ELR (cell line): ENCODE measurements at places on chromosomes 3 and 15.

- DNase-seq = no peak
These were observed 60.1 kb upstream of the GALNT15 start for GRCh38 chr3:16114429-16114828.

GRCh38 chr3:85592256-85592655 is 633.5 kb downstream of the CADM2 start:
- no peak for DNase-seq

DNA sequence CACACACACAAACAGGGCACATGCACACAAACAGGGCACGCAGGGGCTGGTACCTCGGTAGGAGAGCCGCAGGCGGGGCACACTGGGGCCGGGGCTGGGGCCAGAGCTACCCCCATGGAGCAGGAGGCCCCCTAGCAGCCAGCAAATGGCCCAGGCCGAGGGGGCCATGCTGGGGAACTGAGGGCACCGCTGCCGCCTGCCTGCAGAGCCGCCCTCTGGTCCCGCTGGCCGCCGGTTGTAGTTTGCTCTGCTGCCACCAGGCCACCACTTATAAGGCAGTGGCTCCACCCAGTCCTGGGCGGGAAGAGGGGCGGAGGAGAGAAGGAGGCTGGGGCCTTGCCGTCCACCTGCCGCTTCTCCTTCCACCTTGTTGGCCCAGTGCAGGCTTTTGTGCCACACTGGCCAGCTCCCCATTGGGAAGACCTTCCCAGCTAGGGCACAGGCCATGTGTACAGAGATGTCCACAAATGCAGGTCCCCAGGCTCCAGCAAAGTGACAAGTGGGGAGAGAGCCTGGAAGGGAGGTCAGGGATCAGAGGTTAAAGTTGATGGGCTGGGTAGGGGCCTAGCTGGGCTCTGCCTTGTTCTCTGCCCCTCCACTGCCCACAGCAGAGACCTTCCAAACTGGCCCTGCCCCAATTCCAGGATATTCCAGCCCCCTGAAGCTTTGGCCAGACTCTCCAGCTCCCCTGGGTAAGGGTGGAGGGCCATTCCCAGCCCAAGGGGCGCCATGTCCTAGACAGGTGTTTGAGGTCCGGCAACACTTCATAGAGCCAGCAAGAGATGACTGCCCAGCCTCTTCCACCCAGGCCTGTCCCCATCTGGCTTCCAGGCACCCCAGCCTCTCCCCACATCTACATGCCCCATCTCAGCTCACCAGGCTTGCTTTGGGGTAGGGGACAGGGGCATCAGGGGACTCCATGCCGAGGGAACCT is at the start of gene SEMA3G:
Gene SEMA3G, minus strand, starts transcription at position 244 of the 934 bp plus-strand sequence. Its CDS starts 76 bp downstream, at position 168.
- DNase-seq = peak; percentile 56

DNA sequence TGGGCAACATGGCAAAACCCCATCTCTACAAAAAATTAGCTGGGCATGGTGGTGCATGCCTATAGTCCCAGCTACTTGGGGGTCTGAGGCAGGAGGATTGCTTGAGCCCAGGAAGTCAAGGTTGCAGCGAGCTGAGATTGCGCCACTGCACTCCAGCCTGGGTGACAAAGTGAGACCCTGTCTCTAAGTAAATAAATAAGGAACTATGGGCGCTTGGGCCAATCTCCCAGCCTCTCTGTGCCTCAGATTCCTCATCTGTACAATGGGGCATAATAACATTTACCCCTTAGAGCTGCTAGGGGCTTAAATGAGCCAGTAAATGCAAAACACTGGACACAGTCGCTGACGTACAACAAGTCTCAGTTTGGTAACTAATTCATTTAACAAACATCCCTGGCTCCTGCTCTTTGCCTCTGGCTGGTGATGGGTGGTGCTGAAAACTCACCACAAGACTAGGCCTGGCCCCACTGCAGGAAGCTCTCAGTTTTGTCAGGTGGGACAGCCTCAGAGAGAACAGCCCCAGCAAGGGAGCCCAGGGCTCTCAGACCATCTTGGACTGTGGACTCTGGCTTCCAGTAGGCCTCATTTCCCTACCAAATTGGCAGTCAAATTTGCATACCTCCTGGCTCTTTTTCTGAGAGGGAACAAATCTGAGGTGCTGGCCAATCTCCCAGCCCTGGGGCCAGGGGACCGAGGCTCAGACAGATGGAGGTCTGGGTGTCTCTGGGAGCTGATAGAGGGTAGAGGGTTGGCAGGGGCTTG is 6.4 kb upstream of the TBC1D2B start:
- no peak for DNase-seq

- DNase-seq = no peak
These were observed 462.0 kb upstream of the ATP11B start for GRCh38 chr3:182331341-182331740.

- DNase-seq = no peak
These were observed 188.8 kb downstream of the FEZF2 start for GRCh38 chr3:62184559-62184958.

- no peak for DNase-seq
These were observed 130.0 kb upstream of the NANOGP8 start for GRCh38 chr15:35215093-35215492.

- no peak for DNase-seq
These were observed 60.2 kb downstream of the ABTB1 start for GRCh38 chr3:127732879-127733350.

DNA sequence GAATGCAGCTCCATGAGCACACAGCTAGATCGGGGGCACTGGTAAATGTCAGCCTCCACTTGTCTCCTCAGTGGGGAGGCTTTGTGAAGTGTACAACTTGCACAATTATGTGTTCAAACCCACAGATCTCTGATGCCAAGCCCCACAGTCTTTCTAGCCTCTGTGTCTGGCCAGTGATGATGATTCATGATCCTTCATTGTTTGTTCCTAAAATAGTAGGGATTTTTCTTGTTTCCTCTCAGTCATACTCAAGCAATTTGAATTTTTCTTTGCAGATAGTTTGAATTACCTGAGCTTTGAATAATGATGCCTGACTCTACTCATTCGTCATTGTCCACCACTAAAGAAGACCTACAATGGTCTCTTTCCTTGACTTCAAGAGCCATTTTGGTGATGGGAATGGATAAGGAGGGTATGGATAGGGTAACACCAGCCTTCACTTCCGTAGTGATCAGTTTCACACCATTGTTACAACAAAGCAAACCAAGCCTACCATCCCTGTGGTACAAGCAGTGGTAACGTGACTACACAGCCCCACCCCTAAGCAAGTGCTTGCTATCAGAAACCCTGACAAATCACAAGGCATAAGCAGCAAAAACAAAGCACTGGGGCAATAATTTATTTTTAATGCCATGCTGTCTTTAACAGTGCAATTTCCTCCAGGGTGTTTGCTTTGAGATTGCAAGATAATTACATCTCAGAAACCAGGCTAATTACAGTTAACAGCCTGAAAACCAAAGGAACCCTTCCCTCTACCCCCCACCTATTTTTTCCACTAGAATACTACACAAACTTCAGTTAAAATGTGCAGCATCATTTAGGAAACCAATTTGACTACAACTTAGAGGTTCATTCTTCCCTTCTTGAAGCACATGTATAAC is 114.1 kb upstream of the PPP2R3A start:
- DNase-seq = peak; percentile 18

DNA sequence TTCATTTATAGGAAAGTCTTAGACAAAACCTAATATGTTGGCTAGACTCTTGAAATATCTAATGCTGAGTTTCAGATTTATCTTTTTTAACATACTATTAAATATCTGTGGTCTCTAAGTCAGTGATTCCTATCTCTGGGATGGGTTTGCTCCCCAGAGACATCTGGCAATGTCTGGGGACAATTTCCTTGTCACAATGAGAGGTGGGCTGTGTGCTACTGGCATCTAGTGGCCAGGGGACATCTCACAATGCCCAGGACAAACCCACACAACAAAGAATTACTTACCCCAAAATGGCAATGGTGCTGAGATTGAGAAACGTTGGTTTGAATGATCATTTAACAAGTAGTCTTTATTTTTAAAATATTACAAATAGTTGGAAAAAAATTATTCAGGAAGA is 602.1 kb downstream of the MAGI1 start:
- DNase-seq = peak; percentile 9

GRCh38 chr3:42752961-42753360 is 20.1 kb downstream of the CCDC13 start:
- no peak for DNase-seq

- DNase-seq = no peak
These were observed 53.6 kb upstream of the MYO5C start for GRCh38 chr15:52349052-52349700.

- peak; percentile 26 for DNase-seq
These were observed 46.6 kb upstream of the TNIK start for GRCh38 chr3:171506743-171507319.

GRCh38 chr15:68500363-68501258 is 68.6 kb upstream of the ITGA11 start:
- DNase-seq = no peak

DNA sequence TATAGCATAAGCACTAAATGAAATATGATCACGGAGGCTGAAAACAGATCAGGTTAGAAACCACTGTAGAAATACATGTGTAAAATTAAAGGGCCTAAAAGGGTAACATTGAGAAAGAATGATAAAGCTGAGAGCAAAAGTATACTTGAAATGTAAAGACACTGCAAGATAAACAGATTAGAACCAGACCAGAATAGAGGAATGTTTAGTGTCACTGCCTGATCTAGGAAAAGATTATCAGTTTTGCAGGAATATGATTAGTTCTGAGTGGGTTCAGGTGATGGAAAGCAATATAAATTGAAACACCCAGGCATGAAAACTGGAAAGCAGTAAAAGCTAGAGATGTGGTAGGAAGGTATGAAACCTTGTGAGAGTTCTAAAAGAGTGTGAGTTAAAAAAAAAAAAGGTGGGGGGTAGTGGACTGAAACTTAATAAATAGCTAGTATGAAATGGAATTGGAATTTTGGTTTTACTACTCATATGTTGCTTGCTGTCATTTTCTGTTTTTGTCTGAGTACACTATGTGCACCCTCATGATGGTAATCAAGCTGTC is 16.0 kb upstream of the C3orf38 start:
- DNase-seq = no peak

DNA sequence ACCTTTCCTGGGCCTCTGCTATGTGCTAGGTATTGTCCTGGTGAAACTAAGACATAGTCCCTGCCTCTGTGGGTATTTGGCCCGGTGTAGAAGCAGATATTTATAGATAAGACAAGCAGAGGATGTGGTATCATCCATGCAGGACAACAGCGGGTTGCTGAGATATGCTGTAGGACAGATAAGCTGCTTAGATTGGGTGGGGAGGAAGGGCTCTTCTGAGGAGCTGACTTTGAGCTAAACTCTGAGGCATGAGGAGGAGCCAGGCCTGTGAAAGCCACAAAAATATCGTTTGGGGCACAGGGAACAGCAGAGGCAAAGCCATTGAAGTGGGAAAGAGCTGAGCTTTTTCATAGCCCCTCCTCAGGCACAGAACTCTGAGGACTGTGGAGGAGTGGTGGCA is 492.5 kb upstream of the CFAP20DC start:
- no peak for DNase-seq

GRCh38 chr15:99105514-99106341 is 848 bp downstream of the SYNM start:
- DNase-seq = peak; percentile 57

DNA sequence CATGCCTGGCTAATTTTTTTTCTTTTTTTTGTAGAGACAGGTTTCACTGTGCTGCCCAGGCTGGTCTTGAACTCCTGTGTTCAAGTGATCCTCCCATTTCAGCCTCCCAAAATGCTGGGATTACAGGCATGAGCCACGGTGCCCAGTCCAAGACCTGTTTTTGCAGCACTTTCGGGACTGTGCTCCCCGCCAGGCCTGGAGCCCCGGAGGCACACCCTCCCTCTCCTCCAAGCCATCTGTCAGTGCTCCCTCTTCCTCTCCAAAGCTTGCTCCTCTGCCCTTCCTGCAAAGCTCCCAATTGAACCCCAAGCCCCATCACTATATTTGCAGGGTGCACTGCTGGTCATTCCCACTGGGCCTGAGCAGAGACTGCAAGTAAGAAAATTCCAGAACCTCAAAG is 98.1 kb downstream of the CORO2B start:
- no peak for DNase-seq

- no peak for DNase-seq
These were observed 60.1 kb upstream of the AP4E1 start for GRCh38 chr15:50848349-50848748.
